ENCODE measurements at places on chromosomes 4 and X. TPM values are rescaled to one million over a fixed set of nuclear protein-coding genes. Genes with fewer than 3 reads are reported as not detected.

AFF2 gene
- polyA plus RNA-seq: not detected

GRCh38 chr4:13704035-13704434 is 76.5 kb upstream of the BOD1L1 start:
- DNase-seq: no peak

DNA sequence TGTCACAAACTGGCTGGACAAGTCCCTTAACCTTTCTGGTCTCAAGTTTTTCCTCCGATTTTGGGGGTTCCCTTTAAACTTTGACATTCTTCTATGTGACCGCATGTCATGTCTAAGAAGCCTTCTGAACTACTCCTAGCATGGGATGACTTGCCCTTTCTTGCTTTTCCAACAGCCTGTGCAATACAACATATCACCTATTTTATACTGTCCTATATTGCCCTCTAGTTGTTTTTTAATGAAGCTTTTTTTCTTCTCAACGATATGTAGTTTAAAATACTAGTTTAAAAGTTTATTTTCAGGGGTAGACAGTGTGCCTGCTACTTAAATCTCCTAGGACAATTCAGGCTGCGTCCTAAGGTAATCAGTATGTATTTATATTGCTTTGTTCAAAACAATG is 1.0 kb upstream of the IGBP1 start:
- no peak for DNase-seq

DNA sequence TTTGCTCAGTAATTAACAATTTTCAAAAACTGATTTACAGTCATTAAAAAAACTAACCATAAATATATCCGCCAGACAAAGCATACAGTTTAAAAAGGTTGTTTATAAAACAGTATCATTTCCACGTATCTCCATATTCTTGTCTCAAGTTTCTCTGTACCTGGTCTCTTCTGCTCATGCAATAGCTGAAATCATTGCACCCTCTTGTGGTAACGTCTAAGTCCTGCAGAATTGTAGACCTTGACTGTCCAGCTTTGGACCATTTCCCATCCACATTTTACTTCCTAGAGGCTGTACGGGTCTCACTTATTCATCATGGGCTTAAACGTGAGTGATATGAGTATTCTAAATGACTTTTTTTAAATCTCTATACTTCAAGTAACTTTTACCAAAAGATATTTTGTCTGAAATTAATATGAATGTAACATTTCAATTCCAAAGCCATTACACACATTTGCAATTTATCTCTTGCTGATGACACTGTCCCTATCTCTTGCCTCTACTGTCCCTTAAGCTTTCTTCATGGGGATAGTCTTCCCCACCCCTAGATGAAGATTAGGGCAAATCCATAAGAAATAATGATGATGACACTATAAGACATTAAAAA is 118.5 kb downstream of the BTC start:
- DNase-seq: peak; percentile 19

Data from naive B cell (primary cell).